Fibroblast of skin of left quadriceps (primary cell): ENCODE measurements at places on chromosomes 13 and 19.

- DNase-seq: no peak
Measured at GRCh38 chr19:16442386-16443276, 29.1 kb downstream of the EPS15L1 start.

- no peak for DNase-seq
Measured at GRCh38 chr19:14809272-14810057, 25.5 kb downstream of the OR7A5 start.

DNA sequence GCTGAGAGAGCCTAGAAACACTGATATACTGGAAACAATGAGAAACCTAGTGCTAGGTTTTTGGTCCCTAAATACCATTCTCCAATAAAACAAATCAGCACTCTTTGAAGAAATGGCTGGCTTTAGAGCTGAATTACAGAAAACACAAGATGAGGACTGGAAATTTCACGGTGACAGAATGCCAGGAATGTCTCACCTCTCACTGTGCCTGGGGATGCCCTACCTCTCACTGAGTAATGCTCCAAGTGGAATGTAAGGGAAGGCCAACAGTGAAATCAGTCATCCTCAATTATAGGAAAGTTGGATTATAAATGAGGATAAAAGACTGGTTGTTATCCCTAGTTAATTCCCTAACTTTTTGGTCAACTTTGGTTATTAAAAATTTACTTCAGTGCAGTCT lies 259.0 kb downstream of the NALCN start:
- DNase-seq: no peak

GRCh38 chr19:35703343-35703742 lies 1.0 kb upstream of the ZBTB32 start:
- DNase-seq: no peak

DNA sequence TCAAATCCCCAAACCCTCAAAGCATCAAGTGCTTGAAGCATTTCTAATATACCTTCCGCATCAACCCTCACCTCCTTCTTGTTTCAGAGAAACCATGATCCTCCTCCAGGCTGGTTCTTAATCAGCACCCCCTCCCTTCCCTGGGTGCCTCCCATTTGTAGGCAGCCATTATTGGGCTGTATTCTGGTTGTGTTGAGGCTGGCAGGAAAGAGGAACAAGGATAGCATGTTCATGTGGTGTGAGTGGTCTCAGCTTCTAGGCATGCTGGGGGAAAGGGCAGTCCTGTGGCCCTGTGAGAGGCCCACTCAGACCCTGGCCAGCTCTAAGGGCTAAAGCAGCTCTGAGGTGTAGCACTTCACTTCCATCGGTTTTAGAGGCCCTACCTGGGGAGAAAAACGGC lies 18.9 kb upstream of the TRIM13 start:
- DNase-seq: no peak

DNA sequence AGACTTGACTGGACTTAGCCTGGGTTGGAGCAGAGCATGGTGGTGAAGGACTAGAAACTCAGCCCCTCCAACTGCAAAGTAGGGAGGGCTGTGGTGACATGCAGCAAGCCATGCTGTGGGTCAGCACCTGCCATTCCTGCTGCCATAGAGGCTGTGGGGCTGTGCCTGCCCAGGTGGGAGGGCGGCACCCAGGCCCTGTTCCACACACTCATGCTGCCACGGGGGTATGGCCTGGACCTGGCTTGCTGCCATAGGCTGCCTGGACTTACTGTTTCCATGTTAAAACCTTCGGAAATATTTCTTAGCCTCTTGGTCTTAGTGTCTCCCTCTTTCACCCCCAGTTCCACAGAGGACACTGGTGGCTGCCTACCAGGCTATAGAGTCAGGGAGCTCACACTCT lies 29.3 kb downstream of the CILP2 start:
- no peak for DNase-seq

DNA sequence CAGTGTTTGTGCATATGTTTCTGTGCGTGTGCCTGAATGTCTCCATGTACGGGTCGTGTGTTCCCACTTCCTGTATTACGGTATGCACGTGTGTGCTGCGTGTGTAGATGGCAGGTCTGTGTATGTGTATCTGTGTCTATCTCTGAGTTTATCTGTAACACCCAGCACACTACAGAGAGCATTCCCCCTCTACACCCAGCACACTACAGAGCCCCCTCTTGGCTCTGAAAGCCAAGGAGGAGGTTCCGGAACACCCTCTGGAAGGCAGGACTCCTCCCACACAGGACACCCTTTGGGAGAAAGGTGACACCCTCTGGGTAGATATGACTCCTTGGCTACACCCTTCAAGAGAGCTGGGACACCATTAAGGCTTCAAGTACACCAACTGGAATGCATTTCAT lies 2.1 kb upstream of the ERFL start:
- DNase-seq: no peak

DNA sequence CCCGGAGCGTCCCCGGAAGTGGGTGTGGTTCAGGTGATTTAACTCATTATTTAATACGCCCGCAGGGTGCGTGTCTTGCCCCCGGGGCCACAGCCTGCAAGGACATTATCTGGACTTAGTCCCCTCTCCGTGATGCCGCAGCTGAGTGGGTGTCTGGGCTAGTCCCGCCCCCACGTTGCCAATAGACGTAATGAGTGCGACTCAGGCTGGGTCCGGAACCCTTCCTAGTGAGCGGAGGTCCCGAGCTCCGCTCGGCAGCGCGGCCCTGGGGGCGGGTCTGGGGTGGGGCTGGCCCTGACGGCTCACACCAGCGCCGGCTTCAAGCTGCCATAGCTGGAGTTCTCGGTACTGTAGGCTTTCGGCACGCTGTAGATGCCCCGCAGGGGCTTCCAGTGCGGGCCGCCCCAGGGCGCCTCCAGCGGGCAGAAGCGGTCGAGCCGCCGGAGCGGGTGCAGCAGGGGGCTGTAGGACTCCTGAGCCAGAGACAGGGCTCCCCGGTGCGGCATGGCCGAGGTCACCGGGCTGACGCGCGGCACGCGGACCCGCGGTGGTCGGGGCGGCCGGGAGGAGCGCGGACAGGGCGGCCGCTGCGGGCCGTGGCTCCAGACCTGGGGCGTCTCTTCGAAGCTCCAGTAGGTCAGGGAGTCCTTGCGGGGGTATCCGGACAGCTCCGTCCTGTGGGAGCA lies 918 bp upstream of the LHB start:
- peak; percentile 27 for DNase-seq

DNA sequence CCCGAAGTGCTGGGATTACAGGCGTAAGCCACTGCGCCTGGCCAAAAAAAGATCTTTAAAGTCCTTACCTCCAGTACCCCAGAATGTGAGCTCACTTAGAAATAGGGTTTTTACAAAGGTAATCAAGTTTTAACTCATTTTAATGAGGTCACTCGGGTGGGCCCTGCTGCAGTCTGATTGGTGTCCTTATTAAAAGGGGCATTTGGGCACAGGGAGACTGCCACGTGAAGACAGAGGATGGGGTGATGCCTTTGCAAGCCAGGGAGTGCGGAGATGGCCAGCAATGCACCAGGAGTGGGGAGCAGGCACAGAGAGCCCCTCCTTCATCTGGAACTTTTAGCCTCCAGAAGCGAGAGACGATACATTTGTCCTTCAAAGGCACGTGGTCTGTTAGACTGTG lies 11.7 kb downstream of the NKPD1 start:
- no peak for DNase-seq

DNA sequence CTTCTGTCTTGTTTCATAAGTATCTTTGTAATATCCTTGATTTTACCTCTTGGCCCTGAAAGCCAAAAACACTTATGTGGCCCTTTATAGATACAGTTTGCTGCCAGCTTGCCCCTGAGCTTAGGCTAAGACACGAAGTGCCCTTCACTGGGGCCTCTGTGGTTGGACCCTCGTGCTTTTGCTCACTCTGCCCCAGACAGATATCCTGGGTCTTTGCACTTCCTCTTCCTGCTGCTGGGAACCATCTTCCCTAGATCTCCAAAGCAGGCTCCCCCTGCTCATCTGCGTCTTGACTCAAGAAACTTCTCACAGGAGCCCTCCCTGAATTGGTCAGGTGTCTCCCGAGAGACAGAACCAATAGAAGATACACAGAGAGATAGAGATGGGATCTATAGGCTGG lies 2.0 kb upstream of the TNFSF14 start:
- DNase-seq: no peak

DNA sequence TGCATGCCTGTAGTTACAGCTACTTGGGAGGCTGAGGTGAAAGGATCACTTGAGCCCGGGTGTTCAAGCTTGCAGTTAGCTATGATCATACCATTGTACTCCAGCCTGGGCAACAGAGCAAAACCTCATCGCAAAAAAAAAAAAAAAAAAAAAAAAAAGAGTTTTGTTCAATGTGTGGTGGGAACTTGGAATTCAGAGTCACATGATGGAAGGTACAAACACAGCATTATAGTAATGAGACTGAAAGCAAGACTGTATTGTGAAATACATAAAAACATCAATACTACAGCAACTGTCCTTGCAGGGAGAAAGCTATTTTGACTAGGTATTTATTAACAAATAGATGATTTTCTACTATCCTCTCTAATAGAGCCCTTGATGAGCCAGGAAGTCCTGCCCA lies 393.2 kb downstream of the DLEU7 start:
- no peak for DNase-seq

- peak; percentile 30 for DNase-seq
Measured at GRCh38 chr19:46009530-46010510, 13.0 kb downstream of the PGLYRP1 start.

DNA sequence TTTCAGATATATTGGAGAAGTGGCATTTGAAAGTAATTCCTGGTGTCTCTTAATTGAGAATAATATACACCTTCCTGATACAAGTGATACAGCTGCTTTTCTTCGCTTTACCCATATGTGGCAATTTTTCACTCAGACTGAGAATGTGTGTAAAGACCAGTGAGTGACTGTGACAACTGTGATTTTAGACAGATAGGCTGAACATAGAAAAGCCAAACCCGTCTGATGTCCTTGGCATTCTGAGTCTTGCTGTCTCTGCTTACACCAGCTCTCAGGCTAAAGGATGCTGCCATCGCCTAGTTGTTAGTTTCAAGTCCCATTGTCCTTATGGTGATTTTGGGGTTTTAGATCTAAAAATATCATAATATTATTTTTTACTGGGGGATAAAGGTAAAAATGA lies 492.6 kb downstream of the RFC3 start:
- no peak for DNase-seq

- no peak for DNase-seq
Measured at GRCh38 chr13:76222511-76222910, 586.4 kb downstream of the LMO7 start.

DNA sequence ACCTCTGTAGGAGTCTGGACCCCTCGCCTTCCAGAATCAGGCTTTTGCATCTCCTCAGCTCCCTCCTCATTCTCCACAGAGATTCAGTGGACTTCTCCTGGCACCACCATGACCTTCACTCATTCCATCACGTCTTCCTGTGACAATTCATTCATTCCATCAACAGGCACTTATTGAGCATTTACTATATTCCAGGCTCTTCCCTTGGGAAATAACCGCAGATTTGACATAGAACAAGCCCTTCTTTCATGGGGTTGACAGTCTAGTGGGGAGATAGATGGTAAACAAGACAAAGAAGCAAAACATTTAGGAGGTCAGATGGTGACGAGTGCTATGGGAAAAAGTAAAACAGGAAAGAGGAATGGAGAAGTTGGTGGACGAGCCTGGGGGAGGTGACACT lies 2.6 kb upstream of the SULT2B1 start:
- no peak for DNase-seq

DNA sequence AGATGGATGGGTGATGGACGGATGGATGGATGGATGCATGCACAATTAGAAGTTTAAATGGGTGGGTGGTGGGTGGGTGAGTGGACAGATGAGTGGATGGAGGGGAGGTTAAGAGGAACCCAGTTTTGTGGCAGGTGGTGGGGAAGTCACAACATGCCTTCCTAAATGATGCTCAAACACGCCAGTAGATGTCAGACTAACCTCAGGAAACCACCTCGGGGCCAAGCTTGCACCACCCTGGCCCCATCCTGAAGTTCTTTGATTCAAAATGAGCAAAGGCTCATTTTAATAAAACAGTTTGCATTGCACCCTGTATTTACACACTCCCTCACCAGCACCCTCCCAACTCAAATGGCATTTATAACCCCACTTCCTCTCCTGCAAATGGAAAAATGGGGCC lies 91.4 kb upstream of the CACNA1A start:
- peak; percentile 38 for DNase-seq

- DNase-seq: no peak
Measured at GRCh38 chr19:15014579-15014978, 34.7 kb upstream of the CASP14 start.

DNA sequence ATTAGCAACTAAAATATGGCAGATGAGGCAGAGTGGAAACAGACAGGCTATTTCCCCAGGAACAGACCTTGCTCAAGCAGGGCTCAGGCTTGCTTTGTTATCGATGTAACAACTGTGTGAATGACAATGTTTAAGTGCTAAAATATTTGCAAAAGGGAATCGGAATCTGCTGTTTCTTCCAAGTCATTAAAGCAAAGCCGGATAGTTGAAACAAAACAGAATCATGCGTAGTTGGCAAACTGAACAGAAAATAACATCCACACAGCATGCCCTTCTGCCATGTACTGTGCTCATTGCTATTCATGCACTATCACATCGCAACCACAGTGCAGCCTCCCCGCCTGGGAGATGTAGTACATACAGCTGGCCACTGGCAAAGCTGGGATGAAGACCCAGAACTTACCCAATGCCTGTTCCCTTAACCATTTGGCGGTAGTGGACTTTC lies 799.1 kb downstream of the DIAPH3 start:
- no peak for DNase-seq

- no peak for DNase-seq
Measured at GRCh38 chr13:112057736-112058518, 9.0 kb upstream of the SOX1 start.

- DNase-seq: peak; percentile 44
Measured at GRCh38 chr13:50033725-50034124, 18.5 kb downstream of the KCNRG start.

GRCh38 chr19:34295103-34295502 lies 40.7 kb downstream of the GARRE1 start:
- no peak for DNase-seq

DNA sequence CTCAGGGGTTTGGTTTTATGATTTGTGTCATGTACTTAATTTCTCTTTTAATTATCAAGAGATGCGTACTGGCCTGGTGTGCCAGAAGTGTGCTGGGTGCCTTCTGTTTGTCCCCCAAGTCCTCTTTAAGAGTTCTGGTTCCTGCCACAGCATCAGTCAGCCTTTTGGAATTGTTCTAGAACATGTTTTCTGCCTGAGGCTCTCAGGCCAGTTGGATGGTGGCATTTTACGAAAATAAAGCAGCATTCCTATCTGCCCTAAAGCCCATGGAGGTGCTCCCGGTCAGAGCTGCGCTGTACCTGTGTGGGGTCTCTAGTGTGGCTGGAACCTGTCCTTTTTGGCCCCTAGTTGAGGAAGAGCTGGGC lies 54.1 kb downstream of the TSSK6 start:
- no peak for DNase-seq

DNA sequence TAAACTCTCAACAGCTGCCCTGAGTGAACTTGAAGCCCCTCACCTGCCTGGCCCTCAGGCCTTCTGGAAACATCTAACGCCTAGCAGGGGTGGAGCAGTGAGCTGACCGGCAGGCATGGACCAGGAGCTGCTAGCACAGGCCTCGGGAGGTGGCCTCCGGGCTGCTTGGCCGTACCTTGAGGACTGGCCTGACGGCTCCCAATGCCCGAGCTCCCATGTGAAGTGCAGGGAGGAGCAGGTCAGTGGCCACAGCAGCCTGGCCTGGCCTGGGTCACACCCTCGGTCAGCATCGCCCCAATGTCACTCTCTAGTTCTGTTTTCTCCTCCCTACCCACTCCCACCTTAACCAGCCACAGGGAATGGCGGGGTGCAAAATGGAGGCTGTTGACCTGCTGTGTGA lies 19.0 kb downstream of the TSHZ3 start:
- no peak for DNase-seq
